HS-27A (cell line): ENCODE measurements at places on chromosomes 11 and 22.
A peak's percentile ranks its signal among the peaks of the same experiment; 100 is the strongest.

DNA sequence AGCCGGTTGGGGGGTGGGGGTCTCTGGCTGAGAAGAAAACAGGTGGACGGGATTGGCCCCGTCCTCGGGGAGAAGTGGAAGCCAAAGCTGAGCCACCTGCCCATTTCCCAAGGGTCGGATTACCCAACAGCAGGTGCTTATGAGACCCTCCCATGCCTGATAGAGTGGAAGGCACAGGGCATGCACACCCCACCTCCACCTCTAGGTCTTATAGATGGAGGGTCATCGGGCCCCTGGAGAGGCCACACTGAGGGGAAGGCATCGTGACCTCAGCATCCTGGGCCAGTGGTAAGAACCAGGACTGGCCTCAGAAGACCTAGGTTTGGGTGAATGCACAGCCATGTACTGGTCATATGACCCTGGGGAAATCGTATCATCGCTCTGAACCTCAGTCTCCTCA is 85.9 kb downstream of the BUD13 start:
- no peak for DNase-seq

DNA sequence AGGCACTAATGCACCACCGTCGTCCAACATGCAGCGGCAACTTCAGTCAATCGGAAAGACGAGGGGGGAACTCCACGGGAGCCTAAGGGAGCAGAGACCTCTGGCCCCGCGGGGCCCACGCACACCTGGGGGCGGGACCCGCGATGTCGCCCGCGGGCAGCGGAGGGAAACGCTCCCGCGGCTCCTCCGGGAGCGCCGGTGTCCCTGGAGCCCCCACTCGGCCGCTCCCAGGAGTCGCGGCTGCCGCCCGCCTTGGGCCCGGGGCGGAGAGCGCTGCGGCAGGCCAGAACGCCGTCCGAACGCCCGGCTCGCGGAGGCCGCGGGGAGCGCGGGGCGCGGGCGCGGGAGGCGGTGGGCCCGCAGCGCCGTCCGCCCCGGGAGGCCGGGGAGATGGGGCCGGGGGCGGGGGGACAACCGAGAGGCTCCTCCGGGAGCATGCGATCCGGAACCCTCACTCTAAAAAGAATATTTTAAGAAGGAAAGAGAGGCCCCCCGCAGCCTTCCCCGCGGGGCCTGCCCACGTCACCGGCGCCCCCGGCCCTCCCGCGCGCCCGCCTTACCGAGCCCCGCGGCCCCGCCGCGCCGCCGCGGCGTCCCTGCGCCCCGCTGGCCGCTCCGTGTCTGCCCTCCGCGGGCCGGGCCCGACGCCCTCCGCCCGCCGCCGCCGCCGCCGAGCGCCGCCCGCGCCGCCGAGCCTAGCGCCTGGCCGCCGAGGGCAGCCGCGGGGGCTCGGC is 86.6 kb upstream of the ARHGAP32 start:
- DNase-seq = no peak

GRCh38 chr11:33912405-33913361 is 20.8 kb upstream of the LMO2 start:
- peak; percentile 14 for DNase-seq

DNA sequence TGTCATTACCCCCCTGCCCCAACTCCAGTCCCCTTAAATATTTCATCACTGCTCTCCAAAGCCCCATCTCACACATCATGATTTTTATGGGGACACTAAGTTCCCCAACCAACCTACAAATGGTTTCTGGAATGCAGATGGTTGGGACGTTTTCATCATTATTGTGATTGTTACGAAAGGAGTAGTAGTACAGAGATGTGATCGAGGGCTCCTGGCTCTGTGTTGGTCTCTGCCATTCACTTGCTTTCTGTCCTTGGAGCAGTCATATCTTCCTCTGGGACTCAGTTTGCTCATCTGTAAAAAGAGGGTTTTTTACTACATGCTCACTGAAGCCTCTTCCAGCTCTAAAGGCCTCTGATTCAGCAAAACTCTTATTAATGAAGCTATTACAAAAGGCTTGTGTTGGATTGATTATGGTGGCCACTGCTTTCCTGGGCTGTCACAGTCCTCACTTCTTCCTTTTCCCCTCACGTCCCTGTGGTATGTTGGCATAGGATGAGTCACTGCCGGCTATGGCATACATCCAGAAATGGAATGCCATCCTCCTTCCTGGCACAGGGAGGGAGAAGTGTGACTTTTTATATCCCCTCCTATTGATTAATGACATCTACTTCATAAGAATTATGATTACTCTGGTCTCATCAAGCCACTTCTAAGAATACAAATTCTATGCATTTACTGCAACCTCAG is 593.7 kb downstream of the METTL15 start:
- DNase-seq = peak; percentile 90

DNA sequence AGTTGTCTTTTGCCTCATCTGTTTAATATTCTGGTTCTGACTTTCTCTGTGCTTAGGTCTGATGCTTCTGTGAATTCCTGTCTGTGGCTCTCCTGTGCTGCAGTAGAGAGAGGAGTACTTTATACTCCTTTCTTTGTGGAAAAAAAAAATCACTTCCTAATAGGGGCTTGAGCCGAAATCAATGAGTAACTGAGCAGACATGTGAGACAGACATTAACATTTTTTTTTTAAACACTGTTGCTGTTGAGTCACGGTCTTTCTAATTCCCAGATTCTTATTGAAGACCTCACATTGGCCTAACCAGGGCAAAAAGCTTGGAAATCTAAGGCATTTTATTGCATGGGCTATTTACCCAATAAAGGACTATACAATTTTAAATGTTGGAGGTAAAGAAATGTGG is 86.1 kb downstream of the GRM5 start:
- peak; percentile 14 for DNase-seq

DNA sequence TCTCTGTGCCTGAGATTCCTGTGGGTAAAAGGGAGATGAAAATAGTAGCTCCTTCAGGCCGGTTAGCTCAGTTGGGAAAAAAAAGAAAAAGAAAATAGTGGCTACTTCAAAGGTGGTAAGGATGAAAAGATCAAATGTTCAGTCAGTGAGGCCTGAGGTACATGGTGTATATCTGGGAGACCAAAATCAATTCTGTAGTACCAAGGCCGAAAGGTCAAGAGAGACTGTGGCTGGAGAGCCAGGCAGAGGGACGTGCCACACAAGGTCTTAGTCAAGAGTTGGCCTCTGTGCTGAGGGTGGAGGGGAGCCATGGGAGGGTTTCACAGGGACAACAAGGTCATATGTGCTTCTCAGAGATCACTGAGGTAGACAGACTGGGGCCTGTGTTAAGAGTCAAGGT is 4.8 kb upstream of the GDPD5 start:
- DNase-seq = no peak
